ENCODE measurements at places on chromosomes 4 and X.

DNA sequence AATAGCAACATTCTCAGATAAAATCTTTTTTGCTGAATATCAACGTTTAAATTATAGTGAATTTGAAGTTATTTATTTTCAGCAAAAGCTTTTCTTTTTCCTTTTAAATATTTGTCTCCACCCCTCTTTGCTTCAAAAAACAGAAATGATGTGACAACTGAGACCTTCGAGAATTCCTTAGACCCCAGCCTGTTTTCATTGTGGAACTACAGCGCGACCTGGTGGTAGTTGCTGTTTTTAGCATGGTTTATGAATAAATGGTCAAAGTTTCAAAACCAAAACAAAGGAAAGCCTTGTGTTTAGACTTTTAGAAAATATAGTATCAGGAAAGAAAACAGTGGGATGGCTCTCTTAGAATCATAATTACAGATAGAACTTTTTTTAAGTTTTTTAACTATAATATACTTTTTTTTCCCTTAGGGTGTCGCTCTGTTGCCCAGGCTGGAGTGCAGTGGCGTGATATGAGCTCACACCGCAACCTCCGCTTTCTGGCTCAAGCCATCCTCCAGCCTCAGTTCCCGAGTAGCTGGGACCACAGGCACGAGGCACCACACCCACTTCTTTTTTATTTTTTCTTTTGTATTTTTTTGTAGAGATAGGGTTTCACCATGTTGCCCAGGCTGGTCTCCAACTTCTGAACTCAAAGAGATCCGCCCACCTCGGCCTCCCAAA is 26.8 kb upstream of the TMEM184C start:
- peak; percentile 31 for DNase-seq

GRCh38 chr4:112214390-112215264 is 17.0 kb upstream of the AP1AR start:
- peak; percentile 3 for DNase-seq

DNA sequence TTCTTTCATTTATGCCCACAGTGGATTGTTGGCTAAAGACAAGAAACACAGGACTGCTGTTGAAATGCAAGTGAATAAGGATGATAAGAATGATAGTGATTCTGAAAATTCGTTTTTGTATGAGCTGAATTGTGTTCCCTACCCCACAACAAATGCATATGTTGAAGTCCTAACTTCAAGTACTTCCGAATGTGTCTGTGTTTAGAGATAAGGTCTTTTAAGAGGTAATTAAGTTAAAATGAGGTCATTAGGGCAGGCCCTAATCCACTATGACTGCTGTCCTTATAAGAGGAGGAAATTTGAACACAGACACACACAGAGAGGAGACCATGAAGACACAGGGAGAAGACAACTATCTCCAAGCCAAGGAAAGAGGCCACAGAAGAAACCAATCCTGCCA is 126.6 kb upstream of the ACSL4 start:
- no peak for DNase-seq

- DNase-seq, result no peak
Observed at GRCh38 chr4:98204236-98204553, 57.0 kb upstream of the RAP1GDS1 start.

DNA sequence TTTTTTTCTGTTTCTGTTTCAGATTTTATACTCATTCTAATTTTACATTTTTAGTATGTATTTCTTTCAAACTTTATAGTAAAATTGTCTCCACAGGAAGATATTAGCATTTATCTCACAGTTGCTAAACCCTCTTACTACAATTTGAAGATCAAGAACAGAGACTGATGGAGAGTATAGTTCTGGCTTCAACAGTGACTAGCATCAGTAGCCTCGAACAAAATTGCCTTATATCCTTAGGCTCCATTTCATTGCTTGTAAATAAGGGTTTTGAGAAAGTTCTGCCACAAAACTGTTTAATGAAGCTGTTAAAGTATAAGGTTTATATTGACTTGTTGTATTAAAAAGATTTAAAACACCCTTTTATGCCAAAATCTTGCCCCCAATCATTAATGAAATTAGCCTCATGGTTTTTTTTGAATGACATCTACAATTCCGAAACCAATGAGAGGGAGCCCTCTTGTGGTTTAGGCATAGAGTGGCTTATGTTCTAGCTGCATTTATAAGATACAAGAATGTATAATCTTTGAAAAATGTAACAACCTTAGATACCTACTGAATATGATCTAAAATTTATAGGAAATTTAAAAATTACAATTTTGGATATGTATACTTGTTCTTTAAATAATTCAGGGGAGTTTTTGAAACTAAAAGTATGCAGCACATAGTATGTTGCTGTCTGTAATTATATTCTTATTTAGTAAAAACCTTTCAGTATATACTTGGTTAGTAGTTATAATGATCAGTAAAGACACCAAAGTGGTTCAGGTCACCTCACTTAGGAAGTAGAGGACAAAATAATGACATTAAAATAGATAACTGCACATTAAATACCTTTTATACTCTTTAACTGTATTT is 109.8 kb upstream of the HPGD start:
- DNase-seq, result peak; percentile 39

DNA sequence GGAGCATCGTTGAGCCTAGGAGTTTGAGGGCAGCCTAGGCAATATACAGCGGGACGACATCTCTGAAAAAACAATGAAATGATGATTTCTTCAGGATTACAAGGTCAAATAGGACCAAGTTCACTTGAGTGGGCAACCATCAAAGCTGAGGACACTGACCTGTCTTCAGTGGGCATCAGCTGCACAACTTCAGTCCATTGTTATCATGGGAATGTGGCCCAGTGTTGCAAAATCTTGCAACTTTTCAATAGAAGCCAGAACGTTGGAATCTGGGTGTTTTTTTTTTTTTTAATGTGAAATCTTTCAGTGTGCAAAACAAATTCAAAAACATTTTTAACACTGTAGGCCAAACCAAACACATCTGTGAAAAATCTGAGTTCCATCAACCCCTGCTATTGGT is 155.4 kb upstream of the PLAC1 start:
- DNase-seq, result no peak

DNA sequence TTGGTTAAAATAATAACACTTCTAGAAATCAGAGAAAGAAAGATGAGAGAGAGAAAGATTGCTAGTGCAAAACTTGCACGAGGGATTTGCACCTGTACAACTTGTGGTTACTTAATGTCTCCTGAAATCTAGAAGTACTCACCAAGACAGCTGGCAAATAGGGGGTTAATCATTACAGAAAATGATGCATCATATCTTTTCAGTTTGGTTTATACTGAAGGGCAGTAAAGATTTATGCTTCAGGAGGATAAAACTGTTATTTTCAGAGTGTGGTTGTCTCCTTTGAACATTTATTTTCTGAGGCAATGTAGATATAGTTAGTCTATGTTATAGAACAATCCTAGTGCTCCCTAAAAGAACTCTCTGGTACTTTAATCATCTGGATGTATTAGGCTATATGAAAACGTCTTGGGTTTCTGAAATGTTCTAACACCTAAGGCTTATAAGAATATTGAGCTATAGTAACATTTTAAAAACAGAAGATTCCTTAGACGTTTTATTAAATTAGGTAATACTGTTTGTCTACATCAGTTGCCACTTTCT is 13.3 kb downstream of the ATOH1 start:
- no peak for DNase-seq

GRCh38 chr4:79248610-79249009 is 77.3 kb downstream of the NAA11 start:
- DNase-seq, result no peak

GRCh38 chrX:140661643-140662042 is 47.9 kb upstream of the LINC00632 start:
- DNase-seq, result no peak

DNA sequence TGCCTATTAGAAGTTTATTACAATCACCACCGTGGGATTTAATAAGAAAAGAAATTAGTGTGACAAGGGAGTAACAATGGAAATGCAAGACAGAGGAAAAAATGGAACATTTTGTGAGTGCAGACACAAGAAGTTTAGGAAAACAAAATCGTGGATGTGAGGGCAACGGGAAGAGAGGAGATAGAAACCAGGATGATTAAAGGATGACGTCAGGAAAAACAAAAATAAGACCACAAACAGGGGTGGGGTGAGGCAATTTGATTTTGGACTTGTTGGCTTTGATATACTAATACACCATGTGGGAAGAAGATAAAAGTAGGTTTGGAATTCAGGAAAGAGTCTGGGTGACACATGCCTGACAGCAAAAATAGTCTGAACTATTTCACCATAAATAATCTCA is 38.2 kb upstream of the GPM6A start:
- no peak for DNase-seq

GRCh38 chrX:153370293-153371055 is 30.7 kb downstream of the PNMA6E start:
- no peak for DNase-seq

GRCh38 chr4:73850261-73850970 is 2.7 kb upstream of the PF4V1 start:
- no peak for DNase-seq

DNA sequence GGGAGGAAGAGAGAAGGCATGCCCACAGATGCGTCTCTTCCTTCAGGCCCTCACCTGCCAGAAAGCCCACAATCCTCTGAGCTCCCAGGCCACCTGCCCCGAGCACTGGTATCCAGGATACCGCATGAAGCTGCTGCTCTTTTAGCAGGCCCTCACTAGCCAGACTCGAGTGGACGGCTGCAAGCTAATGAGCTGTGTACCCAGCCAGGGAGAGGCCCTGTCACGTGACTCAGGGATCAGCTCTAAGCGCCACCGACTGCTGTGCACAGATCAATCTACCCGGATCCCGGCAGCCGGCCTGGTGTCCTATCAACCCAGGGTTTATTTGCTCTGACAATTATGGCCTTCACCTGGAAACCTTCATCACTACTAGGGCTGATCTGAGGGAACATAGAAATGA is 39.0 kb downstream of the BCOR start:
- no peak for DNase-seq

GRCh38 chrX:52271206-52271605 is 86.5 kb downstream of the MAGED4 start:
- DNase-seq, result no peak

DNA sequence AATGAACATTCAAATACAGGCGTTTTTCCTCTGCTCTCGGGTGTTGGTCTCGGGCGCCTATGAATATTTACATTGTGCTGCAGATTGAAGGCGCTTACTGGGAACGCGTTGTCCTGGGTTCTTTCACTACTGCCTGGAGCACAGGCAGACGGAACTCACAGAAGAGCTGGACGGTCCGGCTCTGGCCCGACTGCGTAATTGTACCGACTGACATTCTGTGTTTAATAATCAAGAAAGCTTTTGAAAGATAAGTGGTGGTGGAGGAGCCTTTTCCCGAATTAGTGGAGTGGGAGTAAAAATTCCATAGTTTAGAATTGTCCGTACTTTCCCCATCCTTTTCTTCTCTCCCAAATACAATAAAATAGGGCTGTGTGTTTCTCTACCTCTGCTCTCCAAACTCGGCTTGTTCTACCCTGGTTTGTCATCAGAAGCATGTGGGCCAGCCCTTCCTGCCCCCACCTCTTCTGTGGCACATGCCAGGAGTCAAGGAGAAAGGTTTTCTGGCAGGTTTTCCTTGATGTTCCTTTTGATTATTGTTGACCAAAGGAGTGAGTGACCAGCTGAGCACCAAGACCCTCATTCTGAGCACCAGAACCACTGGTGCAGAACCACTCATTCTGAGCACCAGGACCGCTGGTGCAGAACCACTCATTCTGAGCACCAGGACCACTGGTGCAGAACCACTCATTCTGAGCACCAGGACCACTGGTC is 2.3 kb downstream of the FHDC1 start:
- DNase-seq, result no peak
